RWPE1 (cell line): ENCODE measurements at places on chromosomes 1 and 21.

GRCh38 chr21:35635261-35635660 is 425.1 kb downstream of the SETD4 start:
- DNase-seq: peak; percentile 78

DNA sequence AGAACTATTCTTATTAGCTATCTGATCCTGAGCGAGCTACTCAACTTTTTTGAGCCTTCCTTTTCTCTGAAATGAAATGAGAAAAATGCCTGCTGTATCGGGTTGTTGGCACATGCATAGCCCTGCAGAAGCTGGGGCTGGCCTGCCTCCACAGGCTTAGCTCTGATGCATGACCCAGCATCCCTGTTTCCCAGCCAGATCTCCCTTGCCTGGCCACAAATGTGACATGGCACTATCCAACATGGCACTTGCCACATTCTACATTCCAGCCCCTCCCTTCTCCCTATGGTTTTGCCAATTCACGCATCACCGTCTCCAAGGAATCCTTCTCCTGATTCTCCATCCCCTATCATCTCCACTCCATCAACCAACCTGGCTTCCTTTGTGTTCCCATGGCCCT is 13.8 kb downstream of the RNU5D-1 start:
- DNase-seq: no peak

DNA sequence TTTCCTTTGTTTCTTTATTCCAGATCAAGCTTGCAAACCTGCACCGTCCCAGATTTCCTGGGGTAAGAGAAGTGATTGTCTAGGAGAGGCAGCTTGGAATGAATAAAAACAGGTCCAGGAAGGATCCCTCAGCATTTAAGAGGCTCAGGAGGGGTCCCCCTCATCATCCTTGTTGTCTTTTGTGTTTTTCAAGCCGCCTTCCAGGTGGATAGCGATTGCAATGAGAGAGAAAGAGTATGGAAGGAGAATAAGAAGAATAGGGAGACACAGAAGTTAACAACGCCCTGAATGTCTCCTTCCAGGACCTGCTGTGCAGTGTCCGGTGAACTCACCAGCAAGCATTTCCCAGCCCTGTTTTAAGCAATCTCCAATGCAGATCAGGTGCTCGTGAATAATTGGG is 8.5 kb downstream of the ERG start:
- no peak for DNase-seq

- DNase-seq: no peak
Observed at GRCh38 chr1:198300451-198300850, 143.7 kb downstream of the NEK7 start.

DNA sequence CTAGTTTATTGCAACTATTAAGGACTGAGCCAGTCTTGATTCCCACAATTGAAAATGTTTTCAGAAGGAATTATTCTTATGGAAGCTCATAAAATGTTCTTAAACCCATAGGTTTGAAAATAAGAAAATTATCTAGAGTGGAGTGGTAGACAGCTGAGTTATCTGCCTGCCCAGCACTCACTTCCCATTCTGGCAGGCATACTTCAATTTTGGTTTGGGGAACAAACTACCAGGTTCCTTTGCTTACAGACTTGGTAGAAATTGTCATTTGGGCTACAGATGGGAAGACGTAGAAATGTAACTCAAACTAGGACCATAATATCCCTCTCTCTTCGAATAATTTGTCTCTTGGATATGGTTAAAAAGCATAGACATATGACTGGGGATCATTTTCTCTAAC is 18.4 kb downstream of the JUN start:
- DNase-seq: no peak

- no peak for DNase-seq
Observed at GRCh38 chr1:112472142-112472541, 36.6 kb upstream of the WNT2B start.

DNA sequence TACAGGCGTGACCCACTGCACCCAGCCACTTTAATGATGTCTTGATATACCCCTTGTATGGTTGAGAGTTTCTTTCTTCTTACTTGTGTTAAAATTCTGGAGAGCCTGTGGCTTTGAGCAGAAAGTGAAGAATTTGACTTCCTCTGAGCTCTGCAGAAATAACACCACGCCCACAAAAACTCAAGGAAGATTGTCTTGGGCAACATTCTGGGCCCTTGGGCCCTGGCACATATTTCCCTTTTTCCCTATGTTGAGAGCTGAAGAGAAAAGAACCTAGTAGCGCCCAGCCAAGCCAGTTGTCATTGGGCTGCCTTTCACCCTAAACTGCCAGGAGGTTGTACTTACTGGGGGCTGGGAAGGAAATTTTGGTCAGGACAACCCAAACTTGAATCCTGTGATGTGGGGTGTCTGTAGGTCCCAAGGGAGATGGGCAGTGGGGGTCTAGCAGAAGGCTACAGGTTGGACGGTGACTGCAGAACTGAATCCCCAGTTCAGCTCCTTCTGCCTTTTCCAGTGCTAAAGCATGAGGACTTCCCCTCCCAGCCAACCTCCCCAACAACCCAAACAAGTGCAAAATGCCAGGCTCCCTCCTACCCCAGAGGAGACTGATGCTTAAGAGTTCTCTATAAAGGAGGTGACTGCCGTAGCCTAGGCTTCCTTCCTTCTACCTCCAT is 11.7 kb upstream of the SNAPIN start:
- no peak for DNase-seq

GRCh38 chr1:118223426-118223825 is 38.4 kb upstream of the SPAG17 start:
- DNase-seq: no peak

DNA sequence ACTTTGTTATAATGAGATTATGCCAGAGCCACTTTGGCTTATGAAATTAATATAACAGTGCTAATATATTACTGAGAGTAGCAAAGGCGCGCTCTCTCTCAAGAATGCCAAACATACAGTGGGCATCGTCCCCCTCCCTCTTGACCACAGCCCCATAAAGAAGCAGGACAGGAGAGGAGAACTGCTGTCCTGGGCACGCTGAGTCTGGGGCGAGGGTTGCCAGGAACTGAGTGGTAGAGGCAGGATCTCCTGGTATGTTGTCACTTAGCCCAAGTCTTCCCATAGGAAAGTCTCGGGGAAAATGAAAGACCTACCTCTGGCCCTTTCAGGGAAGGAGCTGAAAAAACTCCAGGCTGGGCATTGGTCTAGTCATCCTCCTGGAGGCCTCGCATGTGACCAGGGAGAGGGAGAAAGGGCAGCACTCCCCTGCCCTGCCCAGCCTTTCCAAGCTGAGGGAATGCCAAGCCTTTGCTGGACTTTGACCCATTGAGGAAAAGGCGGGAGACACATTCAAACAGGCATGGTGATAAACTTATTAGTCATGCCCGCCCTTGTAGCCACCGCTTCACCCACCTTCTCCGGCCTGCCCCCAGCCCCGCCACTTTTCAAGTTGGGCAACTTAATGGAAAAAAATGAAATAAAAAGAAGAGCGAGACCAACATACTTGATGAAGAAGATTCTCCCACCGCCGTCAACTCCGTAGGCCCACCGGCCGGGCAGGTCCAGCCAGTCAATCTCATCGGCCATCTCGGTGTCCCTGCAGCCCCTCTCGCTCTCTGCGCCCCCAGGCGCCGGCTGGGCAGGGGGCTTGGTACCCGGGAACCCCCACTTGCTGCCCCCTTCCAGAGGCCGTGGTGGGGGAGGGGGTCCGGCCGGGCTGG is 17.4 kb upstream of the PLEKHA6 start:
- DNase-seq: no peak

DNA sequence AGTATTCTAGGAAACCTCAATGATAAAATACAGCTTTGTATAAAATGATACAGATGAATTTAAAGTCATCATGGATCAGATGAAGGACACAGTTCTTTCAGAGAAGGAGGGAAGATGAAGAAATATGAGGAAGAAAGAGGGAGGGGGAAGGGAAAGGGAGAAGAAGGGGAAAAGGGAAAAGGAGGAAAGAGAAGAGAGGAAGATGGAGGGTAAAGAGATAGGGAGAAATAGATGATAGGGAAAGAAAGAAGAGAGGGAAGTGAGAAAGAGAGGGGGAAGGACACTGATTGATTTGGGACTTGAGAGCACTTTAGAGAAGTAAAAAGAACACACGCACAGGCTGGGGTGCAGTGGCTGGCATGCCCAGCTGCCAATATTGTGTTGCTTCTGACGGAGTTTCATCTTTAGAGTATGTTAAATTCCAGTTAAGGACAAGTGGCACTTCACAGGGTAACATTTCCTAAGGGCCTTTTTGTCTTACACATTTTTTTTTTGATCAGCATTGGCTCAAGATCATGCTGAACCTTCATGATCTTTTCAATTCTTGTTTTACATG is 235.9 kb upstream of the DMRTA2 start:
- no peak for DNase-seq

GRCh38 chr1:81179242-81179641 is 621.5 kb upstream of the ADGRL2 start:
- peak; percentile 79 for DNase-seq

DNA sequence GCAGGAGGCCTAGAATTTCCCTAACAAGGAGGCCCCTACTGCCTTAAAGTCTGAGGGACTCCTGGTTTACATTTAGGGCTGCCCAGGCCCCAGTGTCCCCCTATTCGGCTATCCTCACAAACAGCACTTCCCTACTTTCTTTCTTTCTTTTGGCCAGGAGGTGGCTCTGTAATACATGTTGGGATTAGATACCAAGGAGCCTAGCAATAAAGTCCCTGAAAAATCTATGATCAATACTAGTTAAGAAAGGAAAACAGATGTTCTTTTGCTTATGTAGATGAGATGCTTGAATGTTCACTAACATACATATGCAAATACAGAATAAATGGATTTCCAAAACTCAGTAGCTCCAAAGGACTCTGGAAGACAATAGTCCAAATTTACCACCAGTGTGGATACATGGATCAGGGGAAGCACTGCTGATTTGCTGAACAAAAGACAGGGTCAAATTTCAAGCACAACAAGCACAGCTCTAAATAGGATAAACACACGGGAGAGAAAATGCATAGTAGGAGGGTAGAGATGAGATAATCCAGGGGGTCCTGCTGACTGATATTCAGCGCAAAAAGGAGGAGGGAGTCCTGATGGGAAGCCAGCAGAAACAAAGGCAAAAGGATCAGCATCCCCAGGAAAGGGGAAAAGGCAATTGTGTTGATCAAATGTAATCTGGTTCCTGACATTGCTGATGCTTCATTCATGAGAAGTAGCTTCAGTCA is 240.0 kb downstream of the NUF2 start:
- DNase-seq: no peak
